ENCODE measurements at places on chromosomes 2 and 18.

GRCh38 chr2:98086491-98087446 is at the start of gene VWA3B:
Gene VWA3B, plus strand, starts transcription at chr2:98087167. Its CDS starts 5,926 bp downstream, at chr2:98093093.
- DNase-seq = no peak

- no peak for DNase-seq
Measured at GRCh38 chr18:75936862-75937261, 509.4 kb upstream of the SMIM21 start.

- DNase-seq = no peak
Measured at GRCh38 chr2:28624793-28625701, 126.6 kb upstream of the PPP1CB start.

- DNase-seq = peak; percentile 53
Measured at GRCh38 chr2:113173542-113174375, at the start of gene PSD4. Gene PSD4, plus strand, starts transcription at chr2:113173971. Its CDS starts 8,486 bp downstream, at chr2:113182457.

GRCh38 chr2:66236816-66237802 is 197.8 kb upstream of the MEIS1 start:
- no peak for DNase-seq

DNA sequence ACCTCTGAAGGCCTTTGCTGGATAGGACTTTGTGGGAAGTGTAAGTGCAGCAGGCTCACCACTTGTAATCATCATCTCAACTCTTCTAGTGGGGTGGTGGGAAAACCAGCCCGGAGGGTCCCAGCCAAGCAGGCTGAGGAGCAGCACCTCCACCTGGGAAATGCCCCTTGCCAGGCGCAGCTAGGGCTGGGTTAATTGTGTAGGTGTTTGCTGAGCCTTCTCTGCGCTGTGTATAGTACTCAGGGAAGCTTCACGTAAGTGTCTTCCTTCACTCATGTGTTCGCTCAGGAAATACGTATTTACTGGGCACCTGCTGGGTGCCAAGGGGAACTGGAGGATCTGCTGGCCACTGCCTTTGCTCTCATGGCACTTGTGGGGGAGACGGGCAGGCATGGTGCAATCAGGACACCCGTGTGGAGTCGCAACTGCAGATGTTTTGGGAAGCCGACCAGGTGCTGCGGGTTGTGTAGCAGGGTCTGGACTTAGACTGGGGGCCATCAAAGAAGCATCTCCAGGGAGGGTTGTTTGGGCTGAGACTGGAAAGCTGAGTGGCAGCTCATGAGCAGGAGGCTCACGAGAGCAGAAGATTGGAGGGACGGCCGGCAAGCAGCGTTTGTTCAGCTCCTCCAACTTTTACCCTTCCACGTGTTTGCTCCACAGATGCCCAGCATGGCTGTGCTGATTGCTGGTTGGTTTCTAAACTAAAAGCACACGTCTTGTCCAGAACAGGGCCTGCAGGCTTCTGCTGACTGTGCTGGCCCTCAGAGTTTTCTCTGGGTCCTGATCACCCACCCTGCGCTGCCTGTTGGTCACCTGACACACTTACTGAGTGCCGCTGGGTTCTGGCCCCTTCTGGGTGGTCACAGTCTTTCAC is 164.6 kb downstream of the LDLRAD4 start:
- DNase-seq = no peak

GRCh38 chr2:215961981-215962380 is 51.4 kb downstream of the MREG start:
- no peak for DNase-seq

GRCh38 chr2:99982744-99983143 is 159.6 kb downstream of the AFF3 start:
- no peak for DNase-seq

- DNase-seq = no peak
Measured at GRCh38 chr2:66594001-66594400, 159.1 kb downstream of the MEIS1 start.

- no peak for DNase-seq
Measured at GRCh38 chr2:74413001-74413698, 8.3 kb downstream of the C2orf81 start.

GRCh38 chr2:201955231-201955630 is 78.4 kb upstream of the FZD7 start:
- DNase-seq = no peak

DNA sequence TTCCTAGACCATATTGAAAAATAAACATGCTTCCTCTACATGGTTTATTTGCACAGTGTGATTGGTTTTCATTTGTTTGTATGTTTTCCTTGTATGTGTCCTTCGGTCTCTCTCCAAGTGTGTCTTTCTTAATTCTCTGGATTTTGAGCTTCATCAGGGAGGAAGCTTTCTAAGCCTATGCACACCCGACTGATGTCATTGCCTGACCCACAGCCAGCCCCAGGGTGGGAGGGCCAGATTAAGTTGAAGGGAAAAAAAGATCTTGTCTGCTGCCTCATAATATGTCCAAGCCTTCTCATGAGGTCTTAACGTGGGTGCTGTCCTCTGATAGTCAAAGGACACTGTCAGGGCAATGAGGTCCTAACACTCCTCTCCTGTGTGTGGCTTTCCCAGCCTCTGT is 115.2 kb downstream of the MARCHF4 start:
- no peak for DNase-seq

GRCh38 chr2:27177441-27178351 is 28.9 kb downstream of the TCF23 start:
- no peak for DNase-seq

DNA sequence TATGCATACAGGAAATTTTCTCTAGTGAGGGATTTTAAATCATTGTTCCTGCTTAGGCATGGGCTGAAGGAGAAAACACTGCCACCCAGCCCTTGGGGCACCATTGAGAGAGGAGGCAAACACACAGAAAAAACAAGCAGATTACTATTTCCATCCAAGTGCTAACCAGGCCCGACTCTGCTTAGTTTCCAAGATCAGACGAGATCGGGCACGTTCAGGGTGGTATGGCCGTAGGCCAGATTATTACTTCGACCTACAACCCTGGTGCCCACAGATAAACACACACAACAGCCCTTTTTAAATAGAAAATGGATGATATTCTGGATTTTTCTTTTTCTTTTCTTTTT is 45.4 kb upstream of the RHOB start:
- DNase-seq = no peak

DNA sequence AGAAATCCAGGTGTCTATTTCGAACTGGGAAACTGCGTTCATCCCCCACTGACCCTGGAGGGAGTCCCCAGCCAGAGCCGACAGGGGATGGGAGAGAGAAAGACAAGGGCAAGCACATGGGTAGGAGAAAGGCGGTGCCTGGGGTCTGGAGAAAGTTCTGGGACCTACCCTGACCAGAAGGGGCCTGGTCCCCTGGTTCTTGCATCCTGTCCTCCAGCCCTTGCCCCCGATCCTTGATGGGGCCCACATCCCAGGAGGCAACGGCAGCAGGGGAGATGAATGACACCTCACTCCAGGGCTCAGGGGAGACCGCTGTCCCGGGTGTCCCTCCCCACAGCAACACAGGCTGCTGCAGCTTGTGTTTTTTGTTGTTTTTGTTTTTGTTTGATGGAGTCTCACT is 4.9 kb downstream of the ADCY3 start:
- DNase-seq = no peak

GRCh38 chr2:45450634-45451033 is 160.4 kb downstream of the SRBD1 start:
- DNase-seq = no peak

GRCh38 chr2:234242459-234242836 is 191.9 kb downstream of the SPP2 start:
- no peak for DNase-seq
